ENCODE measurements at places on chromosomes 16 and 17.

DNA sequence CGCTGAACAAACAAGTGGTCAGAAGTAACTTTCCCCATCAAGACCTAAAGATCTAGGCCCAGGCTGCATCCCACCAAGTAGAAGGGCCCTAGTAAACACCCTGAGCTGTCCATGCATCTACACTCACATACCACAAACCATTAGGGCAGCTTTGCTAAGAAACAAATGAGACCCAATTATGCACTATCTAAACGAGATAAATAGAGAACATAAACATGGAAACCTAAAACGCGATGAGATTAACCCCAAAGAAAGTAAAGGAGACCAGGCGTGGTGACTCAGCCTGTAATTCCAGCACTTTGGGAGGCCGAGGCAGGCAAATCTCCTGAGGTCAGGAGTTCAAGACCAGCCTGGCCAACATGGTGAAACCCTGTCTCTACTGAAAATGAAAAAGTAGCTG, 5.8 kb downstream of the TXNDC11 start:
- peaks cover 90% of the 10 kb centered on the region for H3K4me1 ChIP-seq
- no peak overlapping the region for H3K4me3 ChIP-seq
- H3K27me3 ChIP-seq: no peaks in the 10 kb centered on the region
- H3K36me3 ChIP-seq: no peaks in the 10 kb centered on the region
- no peak overlapping the region for H3K27ac ChIP-seq

- H3K4me3 ChIP-seq: no peak overlapping the region
- ATAC-seq: no peak
- no peaks in the 10 kb centered on the region for H3K36me3 ChIP-seq
- H3K27ac ChIP-seq: no peak overlapping the region
- peaks cover 21% of the 10 kb centered on the region for H3K4me1 ChIP-seq
- H3K27me3 ChIP-seq: no peaks in the 10 kb centered on the region
Observed at GRCh38 chr16:30758988-30759491, 2.8 kb downstream of the CFAP119 start.

DNA sequence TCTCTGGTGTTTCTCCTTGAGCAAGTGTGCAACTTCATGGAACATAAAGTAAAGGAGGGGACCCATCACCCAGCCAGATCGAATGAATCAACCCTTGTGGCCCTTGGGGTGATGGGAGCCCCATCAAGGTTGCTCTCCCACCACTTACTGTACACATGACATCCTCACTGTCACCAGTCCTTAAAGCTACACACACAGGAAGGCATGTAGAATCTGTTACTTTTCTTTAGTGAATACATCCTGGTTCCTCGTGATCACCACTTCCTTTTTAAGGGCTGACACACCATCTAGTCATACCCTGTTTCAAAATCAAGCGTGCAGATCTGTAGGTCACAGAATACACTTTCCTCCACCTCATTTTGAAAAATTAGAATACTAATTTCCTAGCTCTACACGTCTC, 22.6 kb upstream of the MPHOSPH6 start:
- peaks cover 5% of the 10 kb centered on the region for H3K27me3 ChIP-seq
- no peaks in the 10 kb centered on the region for H3K4me1 ChIP-seq
- H3K4me3 ChIP-seq: no peak overlapping the region
- H3K27ac ChIP-seq: no peak overlapping the region

GRCh38 chr17:50182783-50183420, 17.1 kb downstream of the SGCA start:
- ATAC-seq: no peak
- H3K36me3 ChIP-seq: peaks cover 28% of the 10 kb centered on the region
- H3K4me1 ChIP-seq: peaks cover 3% of the 10 kb centered on the region
- no peak overlapping the region for H3K4me3 ChIP-seq

- ATAC-seq: peak; percentile 45
- peak overlapping the region; percentile 54 for H3K27ac ChIP-seq
- no peaks in the 10 kb centered on the region for H3K4me1 ChIP-seq
- H3K27me3 ChIP-seq: no peaks in the 10 kb centered on the region
Observed at GRCh38 chr17:2192367-2193057, 111.1 kb downstream of the SMG6 start.

GRCh38 chr16:84183911-84184591, 2.8 kb downstream of the TAF1C start:
- no peak for ATAC-seq
- H3K4me3 ChIP-seq: no peak overlapping the region
- no peaks in the 10 kb centered on the region for H3K27me3 ChIP-seq
- H3K36me3 ChIP-seq: peaks cover 61% of the 10 kb centered on the region

GRCh38 chr17:49508061-49508865, 13.2 kb downstream of the NGFR start:
- H3K36me3 ChIP-seq: no peaks in the 10 kb centered on the region
- H3K4me3 ChIP-seq: no peak overlapping the region
- H3K27me3 ChIP-seq: peaks cover 56% of the 10 kb centered on the region
- ATAC-seq: no peak

- H3K27me3 ChIP-seq: no peaks in the 10 kb centered on the region
- H3K27ac ChIP-seq: no peak overlapping the region
- H3K36me3 ChIP-seq: peaks cover 28% of the 10 kb centered on the region
Observed at GRCh38 chr17:19338031-19338990, 24.2 kb downstream of the B9D1 start.

- H3K36me3 ChIP-seq: no peaks in the 10 kb centered on the region
- no peak for ATAC-seq
- no peak overlapping the region for H3K4me3 ChIP-seq
Observed at GRCh38 chr16:12291989-12292759, 315.6 kb downstream of the SNX29 start.

DNA sequence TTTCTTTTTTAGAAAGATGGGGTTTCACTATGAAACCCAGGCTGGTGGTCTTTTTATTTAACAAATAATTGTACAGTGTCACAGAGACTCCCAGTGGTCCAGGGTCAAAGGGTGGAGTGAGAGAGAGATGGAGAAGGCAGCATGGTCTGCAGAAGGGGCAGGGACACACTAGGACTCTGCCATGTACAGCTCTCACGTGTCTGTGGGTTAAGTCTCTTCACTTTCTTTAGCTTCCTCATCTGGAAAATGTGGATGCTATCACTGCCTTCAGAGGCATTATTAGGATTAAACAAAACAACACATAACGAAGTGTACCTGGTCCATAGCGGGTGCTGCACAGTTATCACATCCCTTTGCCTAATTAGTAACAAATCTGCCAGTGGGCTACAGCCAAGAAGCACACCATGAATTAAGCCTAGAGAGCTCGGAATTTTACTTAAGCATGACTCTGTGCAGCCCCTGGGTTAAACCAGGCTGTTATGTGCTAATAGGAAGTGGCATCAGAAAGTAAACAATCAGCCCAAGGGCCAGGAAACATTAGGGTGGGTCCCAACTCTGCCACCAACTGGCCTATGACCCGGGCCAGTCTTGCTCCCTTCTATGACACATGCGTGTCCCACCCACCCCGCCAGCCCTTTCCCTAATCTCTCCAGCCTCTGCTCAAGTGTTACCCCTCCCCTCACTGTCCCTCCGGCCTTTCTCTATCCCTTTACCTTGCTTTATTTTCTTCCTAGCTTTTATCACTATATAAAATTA, 13.9 kb downstream of the TOP3A start:
- no peak overlapping the region for H3K4me3 ChIP-seq
- ATAC-seq: peak; percentile 31
- H3K27ac ChIP-seq: no peak overlapping the region
- no peaks in the 10 kb centered on the region for H3K36me3 ChIP-seq
- no peaks in the 10 kb centered on the region for H3K4me1 ChIP-seq
- H3K27me3 ChIP-seq: no peaks in the 10 kb centered on the region

- H3K4me3 ChIP-seq: peak overlapping the region; percentile 34
- H3K27me3 ChIP-seq: no peaks in the 10 kb centered on the region
- peaks cover 48% of the 10 kb centered on the region for H3K4me1 ChIP-seq
- peak overlapping the region; percentile 88 for H3K27ac ChIP-seq
- ATAC-seq: no peak
Observed at GRCh38 chr17:63549289-63549945, 860 bp upstream of the DCAF7 start.

DNA sequence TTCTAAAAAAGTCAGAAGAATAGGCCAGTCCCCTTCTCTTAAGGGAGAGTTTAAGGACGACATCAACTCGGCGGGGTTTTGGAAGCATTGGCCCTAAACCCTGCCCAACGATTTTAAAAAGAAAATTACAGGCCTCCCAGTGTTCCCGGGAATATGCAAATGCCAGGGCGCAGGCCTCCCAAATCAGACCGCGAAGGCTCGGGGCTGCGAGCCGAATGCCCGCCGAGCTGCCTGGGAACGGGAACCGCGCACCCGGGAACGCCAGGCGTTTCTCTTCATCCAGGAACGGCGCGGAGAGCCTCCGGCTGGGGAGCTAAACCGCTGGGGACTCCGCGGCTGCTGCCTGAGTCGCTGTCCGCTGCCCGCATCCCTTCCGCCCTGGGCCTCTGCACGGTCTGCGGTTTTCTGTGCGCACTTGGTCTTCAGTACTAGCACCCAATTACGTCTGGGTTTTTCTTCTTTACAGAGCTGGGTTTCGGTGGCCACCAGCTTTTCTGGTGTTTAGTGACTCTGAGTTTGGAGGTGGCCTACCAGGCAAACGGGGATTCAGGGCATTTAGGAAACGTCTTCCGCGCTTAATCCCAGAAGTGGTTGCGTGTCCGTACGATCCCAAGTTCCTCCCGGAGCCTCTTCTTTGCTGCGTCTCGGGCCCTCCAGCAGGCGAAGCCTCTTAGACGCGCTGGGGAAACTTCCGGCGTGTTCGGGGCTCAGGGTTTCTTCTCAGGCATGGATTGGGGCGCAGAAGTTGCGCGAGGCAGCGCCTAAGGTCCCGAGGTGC, 5.7 kb downstream of the IRX5 start:
- H3K36me3 ChIP-seq: no peaks in the 10 kb centered on the region
- peaks cover 23% of the 10 kb centered on the region for H3K4me1 ChIP-seq
- peak overlapping the region; percentile 1 for H3K4me3 ChIP-seq
- H3K27me3 ChIP-seq: peaks cover 99% of the 10 kb centered on the region

GRCh38 chr16:2497116-2497630, 16.6 kb upstream of the ATP6V0C start:
- no peak overlapping the region for H3K4me3 ChIP-seq
- H3K4me1 ChIP-seq: no peaks in the 10 kb centered on the region
- H3K27me3 ChIP-seq: no peaks in the 10 kb centered on the region
- peaks cover 51% of the 10 kb centered on the region for H3K36me3 ChIP-seq
- no peak for ATAC-seq
- H3K27ac ChIP-seq: no peak overlapping the region

DNA sequence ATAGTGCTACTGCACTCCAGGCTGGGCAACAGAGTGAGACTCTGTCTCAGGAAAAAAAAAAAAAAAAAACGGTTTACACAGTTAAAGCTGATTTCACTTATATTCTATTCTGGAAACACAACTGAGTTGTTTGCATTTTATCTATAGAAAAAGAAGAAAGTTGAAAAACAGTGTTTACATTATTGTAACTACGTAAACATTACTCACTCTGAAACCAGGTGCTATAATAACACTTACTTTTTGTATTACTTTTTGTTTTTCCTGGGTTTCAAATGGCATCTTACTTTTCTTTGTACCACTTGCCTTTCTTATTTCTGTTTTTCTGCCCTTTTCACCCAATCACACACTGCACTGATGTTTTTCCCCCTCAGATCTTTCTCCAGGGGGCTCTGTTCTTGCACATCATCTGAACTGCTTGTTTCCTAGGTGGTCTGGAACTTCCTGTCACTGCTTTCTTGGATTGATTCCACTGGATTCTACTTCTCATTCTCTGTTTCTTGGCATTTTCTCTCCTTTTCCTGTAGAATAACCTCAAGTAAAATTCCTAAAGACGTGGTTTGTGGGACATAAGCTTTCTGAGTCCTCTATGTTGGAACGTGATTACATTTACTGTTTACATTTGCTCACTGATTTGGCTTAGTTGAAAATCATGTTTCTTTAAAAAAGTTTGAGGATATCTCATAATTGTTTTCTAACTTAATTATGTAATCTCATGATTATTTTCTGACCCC, 142.1 kb downstream of the HS3ST3B1 start:
- H3K4me1 ChIP-seq: no peaks in the 10 kb centered on the region
- no peak overlapping the region for H3K27ac ChIP-seq
- H3K27me3 ChIP-seq: no peaks in the 10 kb centered on the region
- H3K36me3 ChIP-seq: no peaks in the 10 kb centered on the region
- H3K4me3 ChIP-seq: no peak overlapping the region

DNA sequence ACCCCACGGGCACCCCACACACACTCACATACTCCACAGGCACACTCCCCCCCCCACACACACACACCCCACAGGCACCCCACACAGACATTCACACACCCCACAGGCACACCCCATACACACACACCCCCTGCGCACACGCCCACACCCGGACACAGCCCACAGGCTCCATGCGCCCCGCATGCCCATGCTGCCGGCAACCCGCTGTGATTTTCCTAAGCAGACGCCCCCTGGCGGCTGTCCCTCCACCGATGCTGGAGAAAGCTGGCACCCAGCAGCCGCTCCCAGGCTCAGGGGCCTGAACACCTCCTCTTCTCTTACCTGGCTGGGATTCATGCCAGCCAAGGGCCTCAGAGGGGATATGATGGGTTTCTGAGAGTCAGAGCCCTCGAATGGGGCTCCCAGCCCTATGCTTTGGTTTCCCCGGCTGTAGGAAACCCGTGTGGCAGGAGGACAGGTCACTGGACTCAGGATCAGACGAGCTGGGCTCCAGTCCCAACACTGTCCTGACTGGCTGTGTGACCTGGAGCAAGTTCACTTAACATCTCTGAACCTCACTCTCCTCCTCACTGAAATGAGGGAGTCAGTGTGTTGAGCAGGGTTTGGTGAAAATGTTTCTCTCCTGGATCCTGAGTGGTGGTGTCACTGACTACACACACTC, 19.6 kb upstream of the TNFRSF13B start:
- no peaks in the 10 kb centered on the region for H3K4me1 ChIP-seq
- H3K27me3 ChIP-seq: no peaks in the 10 kb centered on the region
- H3K36me3 ChIP-seq: no peaks in the 10 kb centered on the region
- H3K4me3 ChIP-seq: no peak overlapping the region

DNA sequence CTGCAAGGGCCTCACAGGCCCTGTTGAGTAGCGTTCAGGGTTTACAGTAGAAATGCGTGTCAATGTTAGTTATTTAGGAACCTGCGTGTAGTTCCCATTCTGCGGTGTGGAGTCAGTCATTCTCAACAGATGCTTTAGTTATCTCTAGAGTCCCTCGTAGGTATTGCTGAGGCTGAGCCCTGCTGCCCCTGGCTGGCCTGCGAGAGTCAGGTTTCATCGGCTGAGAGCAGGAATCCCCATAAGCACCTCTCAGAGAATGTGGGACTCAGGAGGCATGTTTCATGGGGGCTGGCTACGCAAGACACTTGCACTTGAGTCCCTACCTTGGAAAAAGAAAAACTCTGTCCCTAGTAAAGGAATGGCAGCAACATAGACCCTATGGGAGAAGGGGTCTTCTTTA, 347.5 kb upstream of the ASIC2 start:
- H3K27ac ChIP-seq: no peak overlapping the region
- H3K4me3 ChIP-seq: no peak overlapping the region
- ATAC-seq: no peak
- no peaks in the 10 kb centered on the region for H3K27me3 ChIP-seq

DNA sequence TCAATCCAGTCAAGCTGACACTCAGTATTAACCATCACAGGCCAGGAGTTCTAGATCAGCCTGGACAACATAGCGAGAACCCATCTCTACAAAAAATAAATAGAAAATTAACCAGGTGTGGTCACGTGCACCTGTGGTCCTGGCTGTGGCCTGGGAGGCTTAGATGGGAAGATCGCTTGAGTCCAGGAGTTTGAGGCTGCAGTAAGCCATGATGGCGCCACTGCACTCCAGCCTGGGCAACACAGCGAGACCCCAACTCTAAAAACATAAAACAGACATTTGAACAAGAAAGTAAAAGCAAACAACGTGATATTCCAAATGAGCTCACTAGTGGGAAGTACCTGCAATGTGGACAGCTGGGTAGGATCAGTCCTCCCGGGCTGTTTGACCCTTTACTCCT, 41.9 kb downstream of the CRISPLD2 start:
- no peaks in the 10 kb centered on the region for H3K4me1 ChIP-seq
- peaks cover 98% of the 10 kb centered on the region for H3K36me3 ChIP-seq
- no peak overlapping the region for H3K27ac ChIP-seq
- no peaks in the 10 kb centered on the region for H3K27me3 ChIP-seq
- H3K4me3 ChIP-seq: no peak overlapping the region
